IPS DF 19.7 (cell line): ENCODE measurements at places on chromosomes 7 and 10.

DNA sequence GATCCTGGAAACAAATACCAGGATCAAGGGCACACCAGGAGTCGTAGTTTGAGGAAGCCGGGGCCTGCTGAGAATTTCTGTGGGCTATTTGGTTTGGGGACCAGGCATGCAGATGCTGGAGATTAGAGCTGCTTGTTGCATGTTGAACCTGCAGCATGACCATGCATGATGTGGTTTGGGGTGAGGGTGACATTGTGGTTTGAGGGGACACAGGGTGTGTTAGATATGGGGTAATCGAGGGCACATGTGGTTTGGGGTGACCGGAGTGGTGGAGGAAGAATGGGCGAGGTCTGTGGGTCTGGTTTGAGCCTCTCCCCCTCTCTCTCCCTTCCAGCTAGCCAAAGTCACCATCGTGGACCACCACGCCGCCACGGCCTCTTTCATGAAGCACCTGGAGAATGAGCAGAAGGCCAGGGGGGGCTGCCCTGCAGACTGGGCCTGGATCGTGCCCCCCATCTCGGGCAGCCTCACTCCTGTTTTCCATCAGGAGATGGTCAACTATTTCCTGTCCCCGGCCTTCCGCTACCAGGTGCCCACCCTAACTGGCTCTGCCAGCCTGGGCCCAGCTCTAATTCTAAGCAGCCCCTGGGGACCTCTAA lies 10.2 kb downstream of the NOS3 start:
- no peak for DNase-seq

DNA sequence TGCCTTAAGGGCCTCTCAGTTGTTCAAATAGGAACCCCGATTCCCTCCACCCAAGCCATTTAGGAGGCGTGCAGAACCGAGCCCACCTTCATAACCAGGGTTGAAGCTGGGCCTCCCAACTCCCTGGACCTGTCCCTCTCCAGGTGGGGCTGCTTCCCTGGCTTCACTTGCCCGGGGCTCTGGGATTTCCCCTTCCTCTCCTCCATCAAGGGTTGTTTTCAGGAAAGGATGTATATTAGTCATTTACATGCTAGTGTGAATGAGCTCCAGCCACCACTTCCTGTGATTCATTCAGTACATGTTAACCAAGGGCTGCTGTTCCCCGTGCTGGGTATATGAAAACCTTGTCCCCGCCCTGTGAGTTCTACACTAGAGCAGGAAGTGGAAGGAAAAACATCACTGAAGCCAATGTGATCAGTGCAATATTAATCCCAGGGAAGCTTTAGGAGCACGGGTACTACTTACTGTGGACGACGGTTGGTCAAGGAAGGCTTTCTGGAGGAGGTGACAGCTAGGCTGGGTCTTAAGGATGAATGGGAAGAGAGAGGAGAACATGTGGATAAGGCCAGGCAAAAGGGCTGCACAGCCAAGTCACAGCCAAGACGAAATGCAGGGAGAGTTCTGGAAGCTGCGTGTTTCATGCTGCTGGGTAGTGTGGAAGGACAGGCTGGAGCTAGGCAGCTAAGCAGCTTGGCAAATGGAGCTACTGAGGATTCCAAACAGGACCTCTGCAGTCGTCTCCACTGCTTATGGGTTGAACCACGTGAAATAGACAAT lies 150.1 kb upstream of the SHH start:
- no peak for DNase-seq

GRCh38 chr10:78764436-78764835 lies 304.3 kb upstream of the ZMIZ1 start:
- DNase-seq, result no peak

DNA sequence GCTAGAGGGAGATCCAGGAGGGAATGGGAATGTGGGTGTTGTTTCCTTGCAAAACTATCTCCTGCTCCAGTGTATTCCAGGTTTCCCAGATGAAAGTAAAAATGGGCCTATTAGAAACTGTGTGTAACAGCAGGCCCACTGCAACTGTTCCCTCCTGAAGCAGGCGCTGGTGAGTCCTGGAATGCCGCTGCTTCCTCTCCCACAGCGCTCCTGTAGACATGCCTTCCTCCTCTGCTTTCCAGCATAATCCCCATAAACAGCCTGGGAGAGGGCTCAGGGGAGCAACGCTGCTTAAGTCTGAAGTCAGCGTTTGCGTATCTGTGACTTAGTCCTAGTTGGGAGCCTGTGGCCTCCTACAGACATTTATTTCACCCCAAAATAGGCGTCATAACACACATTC lies 551.0 kb upstream of the FOXK1 start:
- DNase-seq, result no peak

GRCh38 chr7:43679210-43680068 lies 49.9 kb downstream of the COA1 start:
- no peak for DNase-seq

DNA sequence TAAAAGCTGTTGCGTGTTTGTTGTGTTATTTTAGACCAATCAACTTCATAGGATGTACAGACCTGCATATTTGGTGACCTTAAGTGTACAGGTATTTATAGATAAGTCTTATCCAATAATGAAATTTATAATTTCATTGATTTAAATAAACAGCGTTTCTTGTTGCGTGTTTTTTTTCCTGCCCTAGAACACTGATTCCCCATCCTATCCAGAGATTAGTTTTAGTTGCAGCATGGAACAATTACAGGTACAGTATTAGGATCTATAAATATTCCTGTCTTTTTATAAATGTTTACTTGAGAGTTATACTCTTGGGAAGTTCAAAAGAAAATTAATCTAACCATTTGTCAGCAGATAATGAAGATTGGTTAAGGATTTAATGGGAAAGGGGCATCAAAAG lies 2.1 kb upstream of the BMI1 start:
- no peak for DNase-seq

GRCh38 chr10:86655173-86655540 lies 810 bp downstream of the OPN4 start:
- no peak for DNase-seq

- DNase-seq, result no peak
These were observed 49.1 kb downstream of the SLC37A3 start for GRCh38 chr7:140349144-140349771.

- no peak for DNase-seq
These were observed 447.0 kb downstream of the GRID1 start for GRCh38 chr10:85919491-85920021.

DNA sequence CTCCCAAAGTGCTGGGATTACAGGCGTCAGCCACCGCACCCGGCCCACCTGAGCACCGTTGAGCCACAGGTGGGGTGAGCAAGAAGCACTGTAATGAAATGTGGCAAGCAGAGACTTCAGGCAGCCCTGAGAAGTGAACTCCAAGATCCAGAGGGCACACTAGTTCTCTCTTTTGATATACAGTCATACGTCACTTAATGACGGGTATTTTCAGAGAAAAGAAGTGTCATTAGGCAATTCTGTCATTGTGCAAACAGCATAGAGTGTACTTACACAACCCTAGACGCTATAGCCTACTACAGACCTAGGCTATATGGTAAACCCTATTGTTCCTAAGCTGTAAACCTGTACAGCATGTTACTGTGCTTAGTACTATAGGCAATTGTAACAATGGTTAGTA lies 7.9 kb downstream of the PANK1 start:
- no peak for DNase-seq
